Vagina (tissue), 2 donors: ENCODE measurements at places on chromosomes 16 and 17.

- no peak for DNase-seq
Observed at GRCh38 chr17:57593739-57594462, 151.2 kb downstream of the CCDC182 start.

- DNase-seq = no peak
Observed at GRCh38 chr16:3548445-3548844, 28.8 kb downstream of the NLRC3 start.

GRCh38 chr16:88768071-88768783 lies 16.8 kb downstream of the PIEZO1 start:
- DNase-seq = no peak

DNA sequence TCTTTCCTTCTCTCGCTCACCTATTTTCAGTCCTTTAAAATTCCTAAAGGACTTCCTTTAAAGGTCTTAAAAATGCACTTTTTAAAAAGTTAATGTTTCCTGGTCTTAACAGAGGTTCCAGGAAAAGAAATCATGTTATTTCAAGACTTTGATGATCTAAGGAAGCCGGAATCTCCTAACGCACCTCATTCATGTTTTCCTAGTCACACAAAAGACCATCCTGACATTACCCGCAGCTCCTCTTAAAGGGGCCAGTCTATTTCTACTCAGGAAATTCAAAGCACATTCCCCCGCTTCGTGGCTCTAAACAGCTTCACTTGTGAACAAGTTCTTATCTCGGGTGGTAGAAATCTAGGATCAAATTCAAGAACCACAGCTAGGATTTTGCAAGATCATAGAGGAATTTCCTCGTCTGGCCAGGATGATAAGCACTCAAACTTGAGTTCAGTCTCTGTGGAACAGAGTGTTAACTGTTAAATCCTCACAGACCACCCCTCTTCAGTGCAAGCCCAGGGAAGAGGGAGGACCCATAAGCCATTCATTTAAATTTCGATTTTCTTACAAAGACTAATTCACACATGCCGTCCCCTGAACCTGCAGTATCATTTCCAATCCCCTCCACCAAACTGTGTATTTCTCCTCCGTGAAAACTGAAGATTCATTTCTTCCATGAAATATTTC lies 137.1 kb upstream of the AXIN2 start:
- no peak for DNase-seq

GRCh38 chr16:31487071-31487719 lies 4.3 kb downstream of the SLC5A2 start:
- no peak for DNase-seq

GRCh38 chr16:57502048-57502775 lies 15.9 kb upstream of the DOK4 start:
- DNase-seq = no peak

DNA sequence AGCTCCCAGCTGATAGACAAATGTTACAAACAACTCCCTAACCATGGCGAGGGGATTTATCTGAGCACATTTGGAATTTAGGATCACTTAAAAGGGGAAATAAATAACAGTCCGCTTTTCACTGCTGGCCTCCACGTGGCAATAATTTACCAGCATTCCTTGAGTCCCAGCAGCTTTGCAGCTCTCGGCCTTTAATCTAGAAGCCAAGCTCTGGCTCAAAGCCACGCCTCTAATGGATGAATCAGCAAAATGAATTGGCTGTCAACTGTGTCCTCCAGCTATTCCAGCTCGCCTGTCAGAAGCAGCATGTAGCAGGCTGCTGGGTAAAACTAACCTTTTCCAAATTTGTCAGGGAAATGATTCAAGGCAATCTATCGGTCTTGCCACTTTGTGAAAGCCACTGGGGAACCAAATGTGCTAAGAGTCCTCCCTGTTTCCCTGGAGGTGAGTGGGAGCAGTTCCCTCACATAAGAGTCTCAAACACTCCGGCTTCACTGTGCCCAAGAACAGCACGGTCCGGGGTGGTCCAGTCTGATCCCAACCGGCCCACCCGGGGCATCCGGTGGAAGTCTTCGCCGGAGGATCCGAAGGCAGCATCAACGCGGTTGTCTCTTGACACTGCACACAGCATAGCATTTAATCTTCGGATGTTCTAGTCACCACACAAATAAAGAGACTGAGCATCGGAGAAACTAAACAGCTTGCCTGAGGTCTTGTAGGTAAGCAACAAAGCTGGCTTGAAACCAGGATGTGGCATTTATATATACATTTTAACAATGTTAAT lies 143.3 kb downstream of the PARN start:
- DNase-seq = no peak

- DNase-seq = no peak
Observed at GRCh38 chr16:54351171-54351570, 64.6 kb upstream of the IRX3 start.

- DNase-seq = no peak
Observed at GRCh38 chr17:39735882-39736281, 1.9 kb upstream of the GRB7 start.

GRCh38 chr17:40349895-40350688 lies 14.4 kb downstream of the GJD3 start:
- DNase-seq = no peak

- DNase-seq = no peak
Observed at GRCh38 chr16:46997844-46998243, 24.4 kb upstream of the DNAJA2 start.

- DNase-seq = no peak
Observed at GRCh38 chr17:72665852-72666851, 426.3 kb downstream of the SLC39A11 start.

DNA sequence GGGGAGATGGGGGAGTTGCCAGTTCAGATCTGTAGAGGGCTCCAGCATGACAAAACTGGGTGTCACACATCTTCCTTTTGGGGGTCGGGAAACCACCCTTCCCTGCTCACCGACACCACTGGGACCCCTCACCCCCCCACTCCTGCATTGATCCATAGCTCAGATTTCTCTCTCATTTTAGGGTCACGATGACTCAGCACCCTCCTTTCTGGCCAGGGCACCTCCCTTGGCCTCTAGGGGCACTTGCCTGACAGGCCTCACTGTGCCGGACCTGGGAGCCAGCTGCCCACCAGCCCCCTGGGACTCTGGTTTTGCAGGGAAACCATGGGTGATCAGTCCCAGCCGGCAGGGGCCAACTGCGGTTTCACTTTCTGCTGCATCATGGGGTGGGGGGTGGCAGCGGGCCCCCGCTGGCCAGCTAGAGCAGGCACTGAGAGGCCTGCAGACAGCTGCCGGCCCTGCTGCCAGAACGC lies 239.4 kb downstream of the MRTFB start:
- no peak for DNase-seq

DNA sequence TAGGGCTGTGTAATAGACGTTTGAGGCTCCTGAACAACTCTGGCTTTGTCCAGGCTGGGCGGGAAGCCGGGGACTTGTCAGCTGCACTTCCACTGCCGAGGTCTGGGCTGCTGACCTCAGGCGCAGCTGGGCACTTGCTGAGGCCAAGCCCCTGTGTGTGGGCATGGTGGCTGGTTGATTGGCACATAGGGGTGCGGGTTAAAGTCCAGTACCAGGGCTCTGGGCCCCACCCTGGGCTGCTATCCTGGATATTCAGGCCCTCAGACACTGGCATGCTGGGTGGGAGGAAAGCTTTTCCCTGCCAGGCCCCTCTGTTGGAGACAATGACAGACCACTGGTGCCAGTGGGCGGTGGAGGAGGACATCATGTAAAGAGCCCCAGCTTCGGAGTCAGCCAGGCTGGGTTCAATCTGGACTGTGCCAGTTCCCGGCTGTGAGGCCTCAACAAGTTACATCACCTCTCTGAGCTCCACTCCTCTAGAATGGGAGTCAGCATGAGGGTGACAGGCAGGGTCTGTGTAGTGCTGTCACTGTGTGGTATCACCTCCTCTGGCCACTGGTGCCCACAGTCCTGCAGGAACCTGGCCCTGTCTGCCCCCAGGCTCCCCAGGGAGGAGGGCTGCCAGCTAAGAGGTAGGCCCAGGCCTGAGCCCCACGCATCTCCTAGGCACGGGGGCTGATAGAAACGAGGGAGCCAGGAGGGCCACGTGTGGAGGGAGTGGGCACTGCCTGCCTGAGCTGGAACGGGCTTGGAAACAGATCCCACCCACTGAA lies 42.5 kb downstream of the PSME3IP1 start:
- no peak for DNase-seq

- DNase-seq = no peak
Observed at GRCh38 chr17:13534946-13535345, 66.8 kb downstream of the HS3ST3A1 start.

DNA sequence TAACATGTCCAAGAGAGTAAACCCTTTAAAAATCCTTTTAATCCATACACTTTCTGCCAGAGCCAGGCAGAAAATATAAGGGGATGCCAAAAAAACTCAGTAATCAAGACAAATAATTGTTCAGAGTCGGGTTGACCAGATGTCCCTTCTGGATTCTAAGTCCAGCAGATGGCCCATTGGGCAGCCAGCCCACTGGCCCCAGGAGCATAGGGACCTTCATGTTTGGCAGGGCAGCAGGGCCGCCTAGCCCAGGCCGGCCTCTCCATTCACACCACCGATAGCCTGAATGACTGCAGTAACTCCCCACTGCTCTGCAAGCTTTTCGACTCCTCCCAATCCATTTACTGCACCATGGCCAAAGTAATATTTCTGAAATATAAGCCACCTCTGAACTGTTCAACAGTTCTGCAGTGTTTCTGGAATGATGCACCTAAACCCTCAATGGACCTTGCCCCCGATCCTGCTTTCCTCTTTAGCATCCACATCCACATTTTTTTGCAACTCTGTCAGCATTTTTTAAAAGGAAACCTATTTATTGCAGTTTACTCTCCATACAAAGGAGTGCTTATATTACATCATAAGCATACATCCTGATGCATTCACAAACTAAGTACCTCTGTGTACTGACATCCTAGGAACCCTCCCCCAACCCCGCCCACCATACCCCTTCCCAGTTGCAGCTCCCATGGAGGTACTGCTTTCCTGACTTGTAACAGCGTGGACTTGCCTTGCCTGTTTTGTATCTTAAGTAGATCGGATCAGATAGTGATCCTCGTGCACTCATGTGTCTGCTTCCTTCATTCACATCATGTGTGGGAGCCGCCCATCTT lies 46.4 kb downstream of the LDHD start:
- no peak for DNase-seq

DNA sequence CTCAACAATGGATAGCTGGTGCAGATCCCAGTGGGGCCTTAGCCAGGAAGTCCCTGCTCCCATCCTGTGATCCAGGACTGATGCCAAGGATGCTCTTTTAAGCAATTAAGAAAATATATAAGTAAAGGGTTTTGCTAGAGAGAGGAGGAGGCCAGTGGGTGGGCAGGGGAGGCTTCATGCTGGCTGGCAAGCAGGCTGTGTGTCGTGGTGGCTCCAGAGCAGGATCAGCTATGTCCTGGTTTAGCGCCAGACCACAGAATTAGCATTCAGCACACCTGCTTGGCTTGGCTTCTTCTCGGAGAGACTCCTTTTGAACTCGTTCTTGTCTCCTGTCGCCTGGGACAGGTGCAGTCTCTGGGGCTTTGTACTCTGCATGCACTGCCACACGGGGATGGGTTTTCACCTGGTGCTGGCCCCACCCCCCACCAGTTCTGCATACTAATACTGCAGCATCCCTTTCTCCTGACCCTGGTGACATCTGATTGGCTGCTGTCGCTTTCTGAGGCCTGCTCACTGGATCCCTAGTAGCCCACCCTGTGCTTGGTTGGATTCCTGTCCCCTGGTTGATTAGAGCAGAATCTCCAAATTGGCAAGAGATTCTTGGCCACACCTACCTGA lies 66.1 kb downstream of the PLD6 start:
- no peak for DNase-seq

- no peak for DNase-seq
Observed at GRCh38 chr17:7346761-7347614, 5.0 kb upstream of the KCTD11 start.

DNA sequence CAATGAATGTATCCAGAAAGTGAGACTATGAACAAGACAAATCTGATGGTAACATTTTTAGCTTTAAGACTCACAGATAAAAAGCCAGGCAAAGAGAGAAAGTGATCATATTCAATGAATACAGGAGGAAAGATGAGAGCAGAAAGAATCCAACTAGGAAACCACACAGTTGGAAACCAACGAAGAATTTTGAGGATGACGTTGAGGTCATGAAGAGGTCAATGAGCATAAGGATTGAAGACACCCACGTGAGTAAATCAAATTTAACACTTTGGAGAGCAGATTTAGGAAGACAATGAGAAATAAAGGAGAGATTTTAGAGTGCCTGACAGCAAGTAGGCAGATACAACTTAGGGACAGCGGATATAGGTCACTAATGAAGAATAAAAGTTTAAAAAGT lies 948.1 kb downstream of the KCNJ2 start:
- no peak for DNase-seq

DNA sequence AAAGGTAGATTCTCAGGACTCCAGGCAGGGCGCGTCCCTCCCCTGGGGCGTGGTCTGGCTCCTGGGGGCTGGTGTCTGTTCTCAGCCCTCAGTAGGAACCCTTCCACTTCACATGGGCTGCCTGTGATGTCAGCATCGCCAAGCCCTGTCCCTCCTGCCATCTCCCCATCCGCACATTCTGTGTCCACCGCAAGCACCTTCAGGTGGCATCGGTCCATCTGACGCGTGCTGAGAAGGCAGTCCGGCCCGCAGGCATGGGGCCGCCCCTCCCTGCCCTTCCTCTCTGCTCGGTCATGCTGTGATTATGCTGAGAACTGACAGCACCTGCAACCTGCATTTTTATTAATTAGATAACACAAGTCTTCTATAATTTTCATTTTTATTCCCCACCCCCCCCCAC lies 12.7 kb upstream of the DNAH17 start:
- DNase-seq = no peak

GRCh38 chr16:13313351-13313750 lies 412.0 kb downstream of the SHISA9 start:
- DNase-seq = no peak

DNA sequence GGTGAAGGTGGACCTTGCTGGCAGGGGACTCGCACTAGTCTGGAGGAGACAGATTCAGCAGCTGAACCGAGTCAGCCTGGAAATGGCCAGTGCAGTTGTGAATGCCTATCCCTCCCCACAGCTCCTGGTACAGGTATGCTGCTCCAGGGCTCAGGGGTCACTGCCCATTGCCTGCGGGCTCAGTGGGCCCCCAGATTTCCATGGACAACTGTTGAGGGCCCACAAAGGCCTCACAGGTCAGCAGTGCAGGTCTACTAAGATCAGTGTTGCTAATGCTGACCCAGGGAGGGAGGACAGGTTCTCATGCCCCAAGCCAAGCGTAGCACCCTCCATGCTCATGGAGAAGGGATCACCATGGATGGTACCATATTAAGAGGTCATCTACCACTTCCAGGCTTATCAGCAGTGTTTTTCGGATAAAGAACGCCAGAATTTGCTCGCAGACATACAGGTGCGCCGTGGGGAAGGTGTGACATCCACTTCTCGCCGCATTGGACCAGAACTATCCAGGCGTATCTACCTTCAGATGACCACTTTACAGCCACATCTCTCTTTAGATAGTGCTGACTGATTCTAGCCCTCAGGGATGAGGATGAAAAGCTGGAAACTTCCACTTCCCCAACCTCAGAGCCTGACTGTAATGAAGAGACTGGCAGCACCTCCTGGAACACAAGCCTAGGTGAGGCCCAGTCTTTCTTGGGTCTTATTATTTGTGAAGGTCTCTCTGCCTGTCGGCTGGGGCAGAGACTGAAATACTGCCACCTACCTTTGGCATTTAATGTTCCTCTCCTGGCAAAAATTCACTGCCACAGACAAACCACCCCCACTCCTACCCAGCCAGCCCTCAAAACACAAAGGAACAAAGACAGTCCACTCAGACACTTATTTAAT lies 7.6 kb downstream of the EME1 start:
- no peak for DNase-seq

GRCh38 chr17:42894283-42895184 lies 6.1 kb upstream of the G6PC1 start:
- no peak for DNase-seq
